ENCODE measurements at places on chromosomes 7 and 10.

GRCh38 chr10:89360157-89360556, 17.7 kb upstream of the IFIT1B start:
- DNase-seq, result no peak

- DNase-seq, result no peak
These were observed 40.4 kb downstream of the ASAH2 start for GRCh38 chr10:50210876-50211275.

- no peak for DNase-seq
These were observed 63.1 kb downstream of the DLG5 start for GRCh38 chr10:77863446-77863845.

GRCh38 chr10:103816431-103816830, 38.9 kb downstream of the SH3PXD2A start:
- DNase-seq, result no peak

GRCh38 chr10:31700181-31700611, 228.4 kb downstream of the ARHGAP12 start:
- no peak for DNase-seq

DNA sequence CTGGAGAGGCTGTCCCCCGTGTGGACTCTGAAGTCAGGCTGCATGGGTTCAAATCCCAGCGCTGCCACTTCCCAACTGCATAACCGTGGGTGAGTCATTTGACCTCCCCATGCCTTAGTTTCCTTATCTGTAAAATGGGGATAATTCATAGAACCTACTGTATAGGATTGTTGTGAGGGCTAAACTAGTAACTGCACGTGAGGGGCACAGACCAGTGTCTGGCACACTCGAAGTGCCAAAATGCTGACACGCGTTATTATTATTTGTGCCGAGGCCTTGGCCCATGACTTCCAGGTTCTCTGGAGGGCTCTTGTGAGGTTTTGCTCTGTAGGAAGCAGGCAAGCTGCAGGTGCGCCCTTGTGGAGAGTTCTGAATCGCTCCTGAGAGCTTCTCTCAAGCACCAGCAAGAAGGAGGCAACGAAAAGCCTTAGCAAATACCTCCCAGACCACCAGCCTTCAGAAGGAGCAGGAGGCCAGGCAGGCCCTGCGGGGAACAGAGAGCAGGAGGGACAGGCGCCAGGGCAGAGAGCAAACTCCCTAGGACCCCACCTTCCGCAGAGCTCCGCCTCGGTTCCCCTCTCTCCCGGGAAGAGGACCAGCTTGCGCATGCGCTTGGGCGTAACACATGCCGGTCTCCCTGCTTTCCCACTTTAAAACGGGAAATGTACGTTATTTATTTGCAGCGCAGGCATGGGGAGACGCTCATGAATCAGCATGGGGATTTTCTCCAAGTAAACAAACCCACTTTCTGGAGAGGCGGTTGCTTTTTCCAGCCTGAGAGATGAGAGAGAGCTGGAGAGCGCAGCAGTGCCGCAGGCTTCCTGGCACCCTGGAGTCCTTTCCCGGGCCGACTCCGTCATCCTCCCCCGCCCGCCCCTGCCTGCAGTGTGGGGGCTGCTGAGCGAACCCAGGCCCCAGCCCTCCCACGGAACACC, 39.6 kb downstream of the SORCS3 start:
- DNase-seq, result no peak

- no peak for DNase-seq
These were observed 50.6 kb upstream of the STEAP1B start for GRCh38 chr7:22550514-22551030.

GRCh38 chr10:63267414-63268148, 134.5 kb downstream of the NRBF2 start:
- peak; percentile 4 for DNase-seq

DNA sequence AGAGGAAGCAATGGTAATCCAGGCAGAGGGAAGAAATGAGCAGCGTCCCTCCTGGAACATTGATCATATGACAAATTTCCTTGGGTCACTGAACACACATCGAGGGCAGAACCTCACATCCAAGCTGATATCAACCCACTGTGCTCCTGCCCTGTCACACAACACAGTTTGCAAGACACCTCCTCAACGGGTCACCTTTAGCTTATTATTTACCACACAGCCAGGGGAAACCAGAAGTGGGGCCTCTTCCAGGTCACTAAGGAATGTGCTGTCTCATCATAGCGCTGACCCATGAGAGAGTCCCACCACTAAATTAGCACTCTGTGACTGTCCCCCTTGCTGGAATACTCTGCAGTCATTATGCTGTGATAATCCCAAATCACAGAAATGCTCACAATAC, 69.7 kb upstream of the PPP1R3C start:
- DNase-seq, result no peak

GRCh38 chr10:117165538-117166417, 27.7 kb upstream of the VAX1 start:
- no peak for DNase-seq

GRCh38 chr10:126481181-126481580, 92.9 kb upstream of the ADAM12 start:
- no peak for DNase-seq

DNA sequence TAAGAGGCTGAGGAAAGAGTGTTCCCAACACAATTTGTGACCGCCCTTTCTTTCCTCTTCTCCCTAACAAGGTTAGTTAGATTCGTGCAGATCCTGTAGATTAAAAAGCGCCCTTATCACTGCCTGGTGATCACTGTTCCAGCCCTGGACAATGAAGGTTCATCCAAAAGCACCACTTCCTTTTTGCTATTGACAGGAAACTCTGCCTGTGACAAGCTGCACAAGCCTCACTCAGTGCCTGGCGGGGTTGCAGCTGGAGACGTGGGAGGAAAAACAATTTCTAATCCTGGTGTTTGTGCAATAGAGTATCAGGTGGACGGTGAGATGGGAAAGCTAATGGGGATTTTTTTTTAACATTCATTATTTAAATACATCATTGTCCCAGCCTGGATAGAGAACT, 105.9 kb upstream of the CAV2 start:
- DNase-seq, result no peak

- no peak for DNase-seq
These were observed 430.8 kb downstream of the DNAJB6 start for GRCh38 chr7:157767506-157768197.

GRCh38 chr10:36280890-36281499, 638.9 kb upstream of the FZD8 start:
- DNase-seq, result no peak

DNA sequence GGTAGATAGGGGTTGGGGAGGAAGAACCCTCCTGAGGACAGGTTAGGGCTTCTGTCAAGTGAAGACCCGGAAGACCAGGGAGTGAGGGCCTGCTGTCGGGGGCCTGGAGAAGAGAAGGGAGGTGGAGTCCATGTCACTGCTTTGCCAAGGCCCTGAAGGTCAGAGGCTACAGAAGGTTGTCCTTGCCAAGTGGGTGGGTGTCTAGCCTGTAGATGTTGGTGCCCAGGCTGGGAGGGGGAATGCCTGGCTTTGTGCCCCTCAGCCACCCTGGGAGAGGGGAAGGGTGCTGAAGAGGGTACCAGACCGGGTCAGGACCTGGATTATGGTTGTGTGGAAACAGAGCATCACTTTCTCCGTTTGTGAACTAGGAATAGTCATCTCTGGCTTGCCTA, 67.2 kb upstream of the AQP1 start:
- no peak for DNase-seq

- DNase-seq, result no peak
These were observed 247.2 kb upstream of the CTBP2 start for GRCh38 chr10:125407557-125407956.

- no peak for DNase-seq
These were observed 140.5 kb downstream of the CHCHD3 start for GRCh38 chr7:132941428-132941827.

DNA sequence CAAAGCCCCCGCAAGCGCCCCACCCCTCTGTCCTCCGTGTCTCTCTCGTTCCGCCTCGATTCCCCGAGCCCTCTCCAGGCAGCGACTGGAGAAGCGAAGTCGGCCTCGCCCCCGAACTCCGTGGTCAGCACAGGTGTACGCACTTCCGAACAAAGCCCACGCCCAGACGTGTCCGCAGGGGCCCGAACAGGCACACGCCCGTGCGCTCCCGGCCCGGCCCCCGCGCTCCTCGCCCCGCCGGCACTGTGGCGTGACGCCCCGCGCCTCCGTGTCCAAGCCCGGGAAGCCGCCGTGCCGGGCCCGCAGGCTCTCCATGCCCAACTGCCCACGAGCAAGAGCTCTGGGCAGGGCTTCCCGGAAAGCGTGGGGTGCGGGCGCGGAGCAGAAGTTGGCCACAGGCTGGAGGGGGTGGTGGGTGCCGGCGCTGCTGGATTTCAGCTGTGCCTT, 662 bp downstream of the NRCAM start:
- no peak for DNase-seq

- no peak for DNase-seq
These were observed 6.9 kb downstream of the KPNA7 start for GRCh38 chr7:99201027-99201426.

All from GDM1 (cell line).